Activated CD8-positive, alpha-beta memory T cell treated with anti-CD3 and anti-CD28 coated beads, Interleukin-2, amount 50 U/mL, for 48 hours (primary cell): ENCODE measurements at places on chromosomes 11 and 22.

DNA sequence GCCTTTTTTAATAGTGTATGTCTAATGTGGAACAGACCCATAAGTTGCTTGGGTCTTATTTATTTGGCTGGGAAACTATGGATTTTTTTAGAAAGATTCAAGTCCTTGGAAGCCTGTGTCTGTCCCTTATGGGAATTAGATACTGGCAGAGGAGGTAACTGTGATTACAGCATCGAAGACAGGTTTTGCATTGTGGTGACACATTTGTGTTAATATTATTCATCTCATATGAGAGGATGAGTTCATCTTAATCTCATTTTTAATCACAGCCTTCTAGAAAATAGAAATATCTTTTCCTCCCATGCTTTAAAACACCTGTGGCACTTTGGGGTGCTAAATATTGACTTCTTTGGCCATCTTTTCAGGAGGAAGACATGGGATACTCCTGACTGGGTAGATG lies 9.2 kb downstream of the TAB1 start:
- DNase-seq: no peak

- DNase-seq: no peak
Measured at GRCh38 chr11:112186304-112186703, 11.0 kb downstream of the BCO2 start.

DNA sequence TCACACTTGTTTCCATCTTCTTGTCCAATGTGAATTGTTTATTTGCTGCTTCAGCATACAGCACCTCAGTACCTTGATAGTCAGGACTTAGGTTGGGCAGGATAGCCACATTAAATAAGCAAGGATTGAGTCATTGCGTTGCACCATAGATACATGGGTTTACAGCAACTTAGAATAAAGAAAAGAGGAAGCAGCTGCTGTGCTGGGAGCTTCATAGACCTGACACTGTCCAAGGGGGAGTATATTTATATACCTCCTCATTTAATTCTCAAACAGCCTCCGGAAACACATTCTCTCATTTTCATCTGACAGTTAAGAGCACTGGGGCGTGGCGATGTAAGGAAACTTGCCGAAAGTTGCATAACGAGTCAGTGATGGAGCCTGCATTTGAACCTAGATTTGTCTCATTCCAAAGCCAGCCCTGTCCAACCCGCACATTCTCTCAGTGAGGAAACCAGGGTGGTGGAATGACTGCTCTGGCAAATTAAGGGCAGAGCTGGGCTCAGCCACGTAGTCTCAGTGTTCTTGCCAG lies 42.2 kb downstream of the UBASH3B start:
- no peak for DNase-seq

DNA sequence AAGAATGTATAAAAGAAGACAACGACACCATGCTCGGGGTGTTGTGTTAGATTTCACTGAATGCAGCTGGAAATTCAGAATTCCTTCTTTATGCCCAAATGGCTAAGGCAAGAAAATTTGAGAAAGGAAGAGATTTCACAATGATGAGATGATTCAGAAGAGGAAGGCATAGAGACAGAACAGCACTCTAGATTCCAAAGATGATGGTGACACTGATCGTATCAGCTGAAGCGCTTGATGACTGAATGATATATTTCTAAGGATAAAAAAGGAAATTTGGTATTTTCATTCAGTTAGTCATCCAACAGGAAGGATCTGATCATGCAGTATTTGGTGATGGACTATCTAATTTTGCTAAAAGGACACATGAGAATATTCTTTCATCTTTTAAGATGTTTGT lies 189.2 kb downstream of the EFCAB6 start:
- DNase-seq: no peak
